ENCODE measurements at places on chromosomes 3 and 15.

DNA sequence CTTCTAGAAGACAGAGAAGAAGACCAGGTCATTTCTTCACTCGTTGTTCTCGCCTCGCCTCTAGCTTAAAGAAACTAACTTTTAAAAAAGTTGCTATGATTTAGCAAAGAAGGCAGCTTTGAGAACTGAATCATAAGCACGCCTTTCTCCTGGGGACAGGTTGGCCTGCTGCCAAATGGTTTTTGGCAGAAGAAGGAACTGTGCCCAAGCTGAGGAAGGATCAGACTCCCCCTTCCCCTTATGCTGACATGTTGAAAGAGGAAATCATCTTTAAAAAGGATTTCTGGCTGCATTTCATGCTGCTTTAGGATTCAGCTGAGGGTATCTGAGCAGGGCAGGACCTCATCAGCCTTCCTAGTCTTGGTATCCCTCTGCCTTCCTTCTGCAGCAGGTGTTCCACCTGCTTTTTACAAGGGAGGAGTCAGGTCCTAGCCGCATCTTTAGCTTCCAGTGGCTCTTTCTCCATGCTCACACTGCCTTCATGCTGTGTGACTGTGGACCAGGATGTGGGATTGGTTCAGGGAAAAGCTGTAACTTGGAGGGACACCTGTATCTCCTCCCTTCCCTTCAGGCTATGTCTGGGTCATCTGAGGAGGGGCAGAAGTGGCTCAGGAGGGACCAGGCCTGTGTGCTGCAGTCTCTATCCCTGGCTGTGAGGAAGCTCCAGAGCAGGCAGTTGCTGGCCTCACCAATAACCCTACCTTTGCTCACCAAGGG, 34.1 kb upstream of the HACD2 start:
- peak; percentile 40 for DNase-seq

DNA sequence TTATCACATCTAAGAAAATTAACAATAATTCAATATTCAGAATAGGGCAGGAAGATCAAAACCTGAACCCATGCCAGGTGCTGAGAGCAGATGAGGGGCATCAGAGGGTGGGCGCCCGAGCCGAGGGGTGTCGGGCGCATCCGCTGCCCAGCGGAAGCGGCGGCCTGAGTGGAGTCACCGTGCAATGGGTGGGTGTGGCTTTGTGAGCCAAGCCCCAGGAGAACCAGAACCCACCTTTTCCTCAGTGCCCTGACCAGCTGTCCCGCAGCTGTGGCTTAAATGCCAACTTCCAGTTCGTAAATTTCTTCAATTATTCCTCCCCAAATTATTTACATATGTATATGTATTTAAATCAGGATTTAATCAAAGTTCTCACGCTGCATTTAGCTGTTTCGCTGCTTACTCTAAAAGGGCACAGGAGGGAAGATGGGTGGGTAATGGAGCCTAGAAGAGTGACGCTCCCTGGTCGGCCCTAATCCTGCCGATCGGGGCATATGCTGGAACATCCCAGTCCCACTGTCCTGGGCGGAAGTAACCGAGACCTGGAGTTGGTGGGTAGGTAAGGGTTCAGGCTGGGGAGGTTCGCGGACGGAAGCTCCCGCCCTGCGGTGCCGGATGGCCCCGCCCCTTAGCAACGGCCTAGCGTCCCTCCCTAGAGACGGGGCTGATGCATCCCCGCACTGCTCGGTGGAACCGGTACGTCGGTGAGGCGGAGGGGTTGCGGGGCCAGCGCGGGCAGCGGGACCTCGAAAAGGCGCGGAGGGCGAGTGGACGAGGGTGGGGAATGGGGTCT, 1.3 kb downstream of the DNAH1 start:
- no peak for DNase-seq

DNA sequence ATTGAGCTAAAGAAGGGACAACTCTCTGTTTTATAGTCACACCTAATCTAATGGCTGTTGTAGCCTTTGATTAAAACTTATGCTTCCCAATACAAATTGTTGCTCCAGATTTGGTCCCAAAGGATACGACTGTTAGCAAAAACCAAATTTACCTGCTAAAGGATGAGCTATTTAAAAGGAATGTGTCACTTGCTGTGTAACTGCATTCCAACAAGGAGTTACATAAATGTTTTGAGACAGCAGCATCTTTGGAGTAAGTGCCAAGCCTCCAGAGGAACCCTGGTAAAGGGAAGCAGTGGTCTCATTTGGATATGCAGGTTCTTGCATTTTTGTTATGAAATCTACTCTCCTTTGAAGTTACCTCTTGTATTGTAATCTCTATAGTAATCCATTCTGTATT, 233.3 kb downstream of the THSD4 start:
- no peak for DNase-seq

DNA sequence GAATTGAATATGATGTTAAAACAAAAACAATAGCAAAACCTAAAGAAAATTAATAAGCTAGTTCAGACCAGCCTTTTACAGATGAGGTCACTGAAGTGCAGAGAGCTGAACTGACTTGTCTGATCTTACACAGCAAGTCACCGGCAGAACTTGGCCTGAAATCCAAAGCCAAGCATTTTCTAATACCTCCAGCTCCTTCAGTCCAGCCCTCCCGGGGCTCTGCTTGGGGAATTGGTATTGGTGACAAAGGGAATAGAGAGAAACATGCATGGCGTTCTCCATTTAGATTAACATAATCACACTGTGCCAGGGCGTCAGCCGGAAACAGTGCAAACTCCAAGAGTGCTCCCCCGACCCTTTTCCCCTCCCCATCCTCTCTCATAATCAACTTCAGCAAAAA, 14.1 kb upstream of the ZSCAN2 start:
- no peak for DNase-seq

- DNase-seq = no peak
These were observed 94.8 kb upstream of the FEZF2 start for GRCh38 chr3:62467966-62468722.

GRCh38 chr3:105108823-105109222, 257.9 kb upstream of the ALCAM start:
- no peak for DNase-seq

DNA sequence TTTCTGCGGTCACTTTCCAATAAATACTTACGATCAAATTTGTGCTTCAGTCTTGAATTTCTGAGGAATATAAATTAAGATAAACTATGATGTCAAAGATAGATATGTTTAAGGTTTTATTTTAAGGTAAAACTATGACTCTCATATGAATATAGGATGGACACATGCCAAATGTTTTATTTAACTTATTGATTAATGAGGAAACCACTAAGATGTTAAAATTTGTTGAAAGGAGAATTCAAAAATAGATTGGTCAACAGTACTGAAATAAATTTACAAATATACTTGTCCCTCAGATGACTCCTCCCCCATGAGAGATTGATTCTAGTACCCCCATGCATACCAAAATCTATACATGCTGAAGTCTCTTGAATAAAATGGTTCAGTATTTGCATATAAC, 319.7 kb upstream of the KCNH8 start:
- no peak for DNase-seq

GRCh38 chr3:42741796-42742195, 31.3 kb downstream of the CCDC13 start:
- DNase-seq = no peak

- peak; percentile 97 for DNase-seq
These were observed 11.3 kb downstream of the NRROS start for GRCh38 chr3:196650740-196651311.

DNA sequence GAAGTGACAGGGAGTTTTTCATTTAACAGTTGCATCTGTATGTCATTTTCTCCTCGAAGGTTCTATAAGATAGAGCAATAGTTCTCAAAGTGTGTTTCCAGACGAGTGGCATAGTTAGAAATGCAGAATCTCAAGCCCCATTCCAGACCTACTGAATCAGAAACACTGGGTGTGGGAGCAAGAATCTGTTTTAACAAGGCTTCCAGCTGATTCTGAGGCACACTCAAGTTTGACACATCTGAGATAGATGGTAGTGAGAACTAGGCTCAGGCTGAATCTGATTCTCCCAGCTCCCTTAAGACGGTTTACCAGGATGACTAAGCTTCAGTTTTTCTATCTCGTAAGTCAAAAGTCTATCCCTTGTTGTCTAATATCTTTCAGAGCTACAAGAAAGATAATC, 159.8 kb upstream of the NUDT16 start:
- DNase-seq = peak; percentile 81

DNA sequence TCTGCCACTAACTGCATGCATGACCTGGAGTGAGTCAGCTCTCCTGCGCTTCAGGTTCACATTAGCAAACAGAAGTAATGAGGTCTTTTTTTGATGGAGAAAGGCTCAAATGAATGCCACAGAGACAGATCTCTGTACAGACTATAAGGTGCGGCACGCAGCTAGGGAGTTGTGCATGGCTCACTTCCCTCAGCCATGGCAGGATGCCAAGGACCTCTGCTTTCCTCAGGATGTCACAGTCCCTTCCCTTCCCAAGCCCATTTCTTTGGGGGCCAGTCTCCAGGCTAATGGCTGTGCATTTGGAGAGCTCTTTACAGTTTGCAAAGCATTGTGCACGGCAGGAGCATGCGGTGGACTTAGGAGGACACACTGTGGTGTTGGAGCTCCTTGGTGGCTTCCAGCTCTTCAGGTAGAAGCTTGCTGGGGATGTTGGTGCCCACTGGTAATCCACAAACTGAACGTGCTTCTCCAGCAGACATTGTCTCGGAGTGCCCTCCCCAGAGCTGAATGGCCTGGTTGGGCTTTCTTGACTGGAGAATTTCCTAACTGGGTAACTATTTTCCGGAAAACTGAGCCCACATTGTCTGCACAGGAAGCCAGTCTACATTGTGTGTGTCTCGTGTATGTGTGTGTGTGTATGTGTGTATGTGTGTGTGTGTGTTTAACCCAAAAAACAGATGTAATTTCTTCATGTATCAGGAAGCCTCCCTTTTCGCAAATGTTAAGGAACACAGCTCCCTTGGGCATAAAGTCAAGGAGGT, 172.5 kb upstream of the TLE3 start:
- DNase-seq = no peak

DNA sequence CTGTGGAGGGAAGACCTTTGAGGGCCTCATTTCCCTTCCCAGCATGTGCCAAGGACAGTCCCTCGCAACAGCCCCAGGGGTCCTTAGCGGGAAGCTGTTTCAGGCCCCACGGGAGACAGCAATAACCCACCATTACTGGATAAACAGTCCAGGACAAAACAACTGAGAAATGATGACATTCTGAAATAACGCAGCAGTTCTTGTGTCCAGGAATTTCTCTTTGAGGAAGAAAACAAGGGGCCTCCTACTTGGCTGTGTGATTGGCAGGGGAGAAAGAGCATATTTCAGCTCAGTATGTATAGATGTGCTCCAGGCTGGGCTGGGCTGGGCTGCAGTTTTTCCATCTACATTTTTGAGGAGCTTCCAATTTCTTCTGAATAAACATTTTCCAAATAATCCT, 82.2 kb upstream of the THBS1 start:
- no peak for DNase-seq

DNA sequence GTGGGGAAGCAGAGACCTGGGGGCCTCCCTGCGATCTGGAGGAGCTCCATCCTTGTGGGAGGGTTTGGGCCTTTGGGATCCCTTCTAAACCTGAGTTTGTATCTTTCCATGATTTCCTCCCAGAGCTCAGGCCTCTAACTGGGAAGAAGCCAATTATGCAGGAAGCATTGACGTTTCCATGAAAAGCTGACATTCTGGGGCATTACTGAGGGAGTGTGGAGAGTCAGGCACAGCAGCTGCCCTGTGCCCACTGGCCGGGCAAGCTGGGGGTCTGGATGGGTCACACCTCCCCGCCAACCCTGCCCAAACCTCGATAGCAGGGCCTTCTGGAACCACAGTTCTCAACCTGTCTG, 74.9 kb downstream of the EFCAB12 start:
- DNase-seq = no peak

GRCh38 chr3:134040066-134040465, 10.3 kb upstream of the SLCO2A1 start:
- no peak for DNase-seq

DNA sequence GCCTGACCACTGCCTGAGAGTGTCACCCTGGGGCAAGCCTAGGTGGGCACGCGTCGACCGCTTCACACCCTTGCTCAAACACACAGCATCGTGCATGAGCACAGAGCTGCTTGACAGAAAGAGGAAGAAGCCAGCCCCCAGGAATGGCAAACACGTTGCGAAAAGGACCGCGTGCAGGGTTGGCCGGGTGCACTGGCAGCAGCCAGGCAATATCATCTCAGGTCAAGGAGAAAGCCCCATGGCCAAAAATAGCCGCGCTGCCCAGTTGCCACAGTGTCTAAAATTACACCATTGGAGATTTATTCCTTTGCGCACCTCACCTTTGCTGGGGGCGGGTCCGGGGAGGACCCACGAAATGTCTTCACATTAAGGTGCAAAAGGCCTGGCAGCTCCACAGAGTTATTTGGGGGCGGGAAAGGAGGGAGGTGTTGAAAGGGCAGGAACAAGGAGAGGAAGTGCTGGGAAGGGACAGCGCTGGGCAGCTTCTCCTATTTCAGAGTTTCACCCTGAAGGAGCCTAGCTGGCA, 44.7 kb upstream of the NR2F2 start:
- no peak for DNase-seq

DNA sequence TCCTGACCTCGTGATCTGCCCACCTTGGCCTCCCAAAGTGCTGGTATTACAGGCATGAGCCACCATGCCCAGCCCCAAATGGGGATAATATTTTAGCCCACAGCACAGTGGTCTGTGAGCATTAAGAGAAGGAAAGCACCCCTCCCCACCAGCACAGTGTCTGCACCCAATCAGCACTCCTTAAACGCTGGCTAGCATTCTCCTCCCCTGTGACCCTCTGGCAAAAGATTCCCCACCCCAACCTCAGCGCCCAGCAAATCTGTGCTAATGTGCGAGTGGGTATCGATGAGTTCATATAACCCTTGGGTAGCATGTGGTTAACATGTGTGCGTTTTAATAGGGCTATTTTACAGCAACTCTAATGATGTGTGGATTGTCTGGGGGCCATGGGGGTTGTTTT, 18.3 kb upstream of the EPHB3 start:
- DNase-seq = no peak

DNA sequence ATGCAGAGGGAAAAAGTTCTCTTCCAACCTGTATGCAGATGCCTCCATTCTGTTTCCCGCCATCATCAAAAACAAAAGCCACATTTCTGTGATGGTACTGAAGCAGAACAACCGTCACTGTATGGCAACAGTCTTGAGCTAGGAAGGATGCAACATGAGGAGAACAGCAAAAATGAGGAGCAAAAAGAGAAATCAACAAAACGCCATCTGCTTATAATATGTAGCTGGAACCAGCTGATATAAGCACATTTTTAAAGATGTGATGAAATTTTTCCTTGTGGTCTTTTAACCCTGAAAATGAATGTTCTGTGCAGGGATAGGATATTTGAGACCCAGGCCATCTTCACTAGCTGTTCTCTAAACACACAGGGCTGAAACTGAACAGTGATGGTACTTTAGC, 287.0 kb downstream of the ZIC4 start:
- DNase-seq = no peak

All from A172 (cell line).